CD4-positive, CD25-positive, alpha-beta regulatory T cell (primary cell): ENCODE measurements at places on chromosomes 16 and 17.

GRCh38 chr17:35256629-35257028 is 13.8 kb downstream of the SLFN5 start:
- no peak for DNase-seq

DNA sequence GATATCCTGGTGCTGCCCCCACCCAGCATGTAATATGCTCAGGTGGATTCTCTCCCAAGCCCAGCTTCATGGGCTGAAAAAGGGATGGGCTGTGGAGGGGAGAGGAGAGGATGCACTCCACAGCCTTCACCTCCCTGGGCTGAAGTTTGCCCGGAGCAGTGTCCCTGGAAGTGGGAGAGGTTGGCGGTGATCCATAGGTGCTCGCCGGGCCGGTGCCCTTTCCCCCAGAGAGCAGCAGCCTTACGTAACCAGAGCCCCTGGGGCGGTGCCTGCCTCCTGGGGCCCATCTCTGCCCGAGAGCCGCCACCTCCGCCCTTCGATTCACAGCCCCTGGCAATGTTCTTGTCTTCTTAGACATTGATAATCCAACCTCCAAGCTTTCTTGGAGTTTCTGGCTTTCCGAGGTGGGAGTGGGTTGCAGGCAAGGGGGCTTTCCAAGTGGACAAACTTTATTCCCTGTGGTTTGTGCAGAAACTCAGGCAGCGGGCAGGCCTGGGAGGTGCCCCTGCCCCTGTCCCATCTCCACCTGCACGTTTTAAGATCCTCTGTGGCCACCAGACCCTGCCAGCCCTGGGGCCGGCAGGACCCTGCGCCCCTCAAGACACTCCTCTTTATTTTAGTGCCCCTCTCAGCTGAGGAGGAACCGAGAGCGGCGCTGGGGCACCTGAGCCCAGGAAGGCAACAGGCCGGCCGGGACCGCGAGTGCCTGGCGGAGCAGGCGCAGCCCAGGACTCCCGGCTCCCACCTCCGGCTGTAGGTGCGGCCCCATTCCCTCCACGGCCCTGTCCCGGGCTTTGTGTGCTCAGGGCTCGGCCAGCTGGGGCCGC is 3.1 kb upstream of the WDR90 start:
- no peak for DNase-seq

GRCh38 chr16:89018282-89019158 is 41.5 kb upstream of the CBFA2T3 start:
- DNase-seq, result no peak

- DNase-seq, result no peak
These were observed 23.6 kb downstream of the C16orf87 start for GRCh38 chr16:46807336-46807735.

DNA sequence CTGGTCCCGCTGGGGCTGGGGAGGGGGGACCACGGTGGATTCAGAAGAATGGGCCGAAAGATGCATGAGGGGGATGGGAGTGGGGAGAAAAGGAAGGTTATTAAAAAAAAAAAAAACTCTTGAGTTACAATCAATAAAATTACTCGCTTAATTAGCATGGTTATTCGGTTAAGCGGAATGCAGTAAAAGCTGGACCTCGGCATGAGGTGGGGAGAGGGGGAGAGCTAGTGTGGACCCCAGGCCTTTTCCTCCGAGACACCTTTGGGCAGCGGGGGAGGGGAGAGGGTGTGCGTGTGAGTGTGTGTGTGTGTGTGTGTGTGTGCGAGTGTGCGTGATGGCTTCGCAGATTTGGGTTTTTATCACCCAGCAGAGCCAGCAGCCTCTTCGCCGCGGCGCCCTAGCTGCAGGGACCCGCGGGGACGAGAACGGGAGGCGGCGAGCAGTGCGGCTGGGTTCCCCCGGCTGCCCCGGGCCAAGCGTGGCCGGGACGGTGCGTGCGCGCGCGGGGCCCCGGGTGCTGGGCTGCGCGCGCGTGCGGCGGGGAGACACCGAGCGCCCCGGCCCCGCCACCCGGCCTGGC is 3.7 kb downstream of the BAHCC1 start:
- DNase-seq, result no peak

DNA sequence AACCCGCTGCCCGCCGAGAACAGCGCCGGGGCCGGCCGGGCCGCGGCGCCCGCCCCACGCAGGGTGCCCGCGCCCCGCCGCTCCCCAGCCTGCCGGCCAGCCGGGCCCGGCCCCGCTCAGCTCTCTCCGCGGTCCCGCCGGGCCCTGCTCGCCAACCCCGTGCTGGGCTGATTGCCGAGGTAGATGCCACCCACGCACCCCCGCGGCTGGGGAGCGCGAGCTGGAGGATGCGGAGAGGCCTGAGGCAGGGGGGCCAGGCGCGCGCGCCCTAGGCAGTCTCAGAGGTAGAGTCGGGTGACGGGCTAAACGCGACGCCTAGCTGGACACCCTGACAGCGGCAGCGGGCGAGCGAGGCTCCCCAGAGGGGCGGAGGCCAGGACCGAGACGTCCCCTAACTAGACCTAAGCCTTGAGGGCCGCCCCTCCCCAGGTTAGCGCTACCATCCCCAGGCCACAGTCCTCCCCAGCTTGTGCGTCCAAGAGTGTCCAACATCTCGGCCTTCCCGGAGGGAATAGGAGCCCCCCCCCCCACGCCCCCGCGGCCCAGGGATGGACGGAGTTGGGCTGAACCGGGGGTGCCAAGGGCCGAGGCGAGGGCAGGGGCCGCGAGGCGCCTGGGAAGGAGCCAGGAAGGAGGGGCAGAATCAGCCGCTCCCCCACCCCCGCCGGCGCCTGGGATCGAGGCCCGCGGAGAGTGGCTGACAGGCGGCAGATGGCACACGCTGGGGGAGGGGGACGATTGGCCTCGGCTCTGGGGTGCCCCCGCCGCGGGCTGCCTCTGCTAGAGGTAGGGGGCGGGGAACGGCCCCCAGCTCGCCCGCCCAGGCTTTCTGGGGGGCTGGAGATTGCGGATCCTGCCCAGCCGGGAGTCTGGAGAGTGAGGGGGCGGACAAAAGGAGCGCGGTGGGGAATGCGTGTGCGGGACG is 2.5 kb upstream of the ZNF423 start:
- DNase-seq, result no peak

GRCh38 chr16:68396481-68396880 is 51.8 kb downstream of the SMPD3 start:
- peak; percentile 70 for DNase-seq

DNA sequence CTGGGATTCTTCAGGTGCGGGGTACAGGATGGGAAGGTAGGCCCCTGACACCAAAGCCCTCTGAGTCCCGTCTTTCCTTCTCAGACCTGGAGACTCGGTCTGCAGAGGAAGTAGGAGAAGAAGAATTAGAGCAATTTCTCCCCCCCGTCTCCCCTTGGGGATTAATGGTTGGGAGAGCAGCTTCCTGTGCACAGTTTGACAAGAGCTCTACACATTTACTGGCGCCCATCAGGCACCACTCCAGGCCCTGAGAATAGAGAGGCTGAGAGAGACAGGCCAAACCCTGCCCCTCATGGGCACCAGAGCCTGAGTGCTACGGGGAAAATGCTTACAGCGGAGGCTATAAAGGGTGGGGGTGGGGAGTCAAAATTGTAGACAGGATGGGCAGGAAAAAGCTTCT is 3.5 kb upstream of the C16orf74 start:
- DNase-seq, result no peak

DNA sequence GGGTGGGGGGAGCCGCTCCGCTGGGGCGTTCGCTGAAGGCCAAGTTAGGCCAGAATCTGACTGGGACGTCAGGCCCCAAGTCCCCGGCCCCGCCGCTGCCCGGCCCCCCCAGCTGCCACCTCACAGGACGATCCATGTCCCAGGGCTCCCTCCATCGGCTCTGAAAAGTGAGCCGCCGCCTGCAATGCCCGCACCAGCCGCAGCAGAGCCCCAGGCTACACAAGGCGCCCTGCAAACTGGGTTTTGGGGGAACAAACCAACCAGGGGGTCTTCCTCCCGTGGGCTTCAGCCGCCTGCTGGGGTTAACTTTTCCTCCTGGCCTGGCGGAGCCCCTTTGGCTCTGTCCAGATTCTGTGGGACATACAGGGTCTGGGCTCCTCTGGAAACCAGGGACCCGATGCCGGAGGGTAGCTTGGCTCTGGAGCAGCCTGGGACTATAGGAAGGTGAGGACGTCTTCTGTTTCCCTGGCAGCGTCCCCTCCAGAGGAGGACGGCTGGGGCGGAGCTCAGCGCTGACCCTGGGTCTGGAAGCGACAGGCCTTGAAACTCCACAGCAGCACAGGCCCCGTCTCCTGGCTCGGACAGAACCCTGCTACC is 835 bp downstream of the NME4 start:
- no peak for DNase-seq
